ENCODE measurements at places on chromosomes 12 and 14.

GRCh38 chr14:56491299-56492285, 88.0 kb upstream of the TMEM260 start:
- DNase-seq: peak; percentile 67

DNA sequence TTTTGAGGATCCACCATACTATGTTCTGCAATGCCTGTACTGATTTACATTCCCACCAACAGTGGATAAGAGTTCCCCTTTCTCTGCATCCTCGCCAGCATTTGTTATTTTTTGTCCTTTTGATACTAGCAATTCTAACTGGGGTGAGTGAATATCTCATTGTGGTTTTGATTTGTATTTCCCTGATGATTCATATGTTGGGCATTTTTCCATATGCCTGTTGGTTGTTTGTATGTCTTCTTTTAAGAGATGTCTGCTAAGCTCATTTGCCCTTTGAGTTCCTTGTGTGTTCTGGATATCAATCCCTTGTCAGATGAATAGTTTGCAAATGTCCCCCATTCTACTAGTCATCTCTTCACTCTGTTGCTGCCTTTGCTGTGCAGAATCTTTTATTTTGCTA, 49.0 kb upstream of the MSRB3 start:
- DNase-seq: no peak

- no peak for DNase-seq
Observed at GRCh38 chr14:65132855-65133254, 30.5 kb upstream of the MAX start.

DNA sequence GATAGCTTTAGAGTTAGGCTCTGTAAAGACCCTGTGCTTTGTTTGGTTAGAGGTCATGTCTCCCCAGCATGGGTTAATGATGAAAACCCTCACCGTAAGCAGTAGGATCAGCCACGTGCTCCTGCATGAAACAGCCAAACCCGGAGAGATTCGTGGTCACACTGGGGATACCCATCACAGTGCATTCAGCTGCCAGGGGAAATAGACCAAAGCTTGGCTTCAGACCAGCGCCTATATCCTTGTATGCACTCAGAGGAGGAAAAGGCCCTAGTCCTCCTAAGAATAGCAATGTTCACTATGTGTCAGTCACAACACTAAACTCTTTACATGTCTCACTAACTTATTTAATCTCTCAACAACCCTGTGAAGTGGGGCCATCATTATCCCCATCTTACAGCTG, 16.3 kb downstream of the SPX start:
- no peak for DNase-seq

- no peak for DNase-seq
Observed at GRCh38 chr14:33529787-33530757, 420.8 kb downstream of the EGLN3 start.

GRCh38 chr14:26872515-26873361, 274.9 kb upstream of the NOVA1 start:
- DNase-seq: no peak

DNA sequence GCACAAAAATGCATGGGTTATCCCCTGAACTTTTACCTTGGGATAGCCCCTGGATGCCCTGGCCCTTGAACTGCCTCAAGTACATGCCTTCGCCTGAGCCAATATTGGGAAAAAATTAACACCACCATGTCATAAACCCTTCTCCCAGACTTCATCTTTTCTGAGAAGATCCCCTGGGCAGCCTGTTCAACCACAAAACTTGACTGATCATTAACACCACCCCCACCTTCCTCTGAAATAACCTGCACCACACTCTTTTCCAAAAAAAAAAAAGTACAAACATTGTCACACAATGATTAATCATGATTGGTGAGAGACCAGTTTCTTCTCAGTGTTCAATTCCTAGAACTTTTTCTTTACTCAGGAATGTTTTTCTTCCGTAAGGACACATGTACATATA, 217.9 kb downstream of the PAX9 start:
- DNase-seq: no peak

DNA sequence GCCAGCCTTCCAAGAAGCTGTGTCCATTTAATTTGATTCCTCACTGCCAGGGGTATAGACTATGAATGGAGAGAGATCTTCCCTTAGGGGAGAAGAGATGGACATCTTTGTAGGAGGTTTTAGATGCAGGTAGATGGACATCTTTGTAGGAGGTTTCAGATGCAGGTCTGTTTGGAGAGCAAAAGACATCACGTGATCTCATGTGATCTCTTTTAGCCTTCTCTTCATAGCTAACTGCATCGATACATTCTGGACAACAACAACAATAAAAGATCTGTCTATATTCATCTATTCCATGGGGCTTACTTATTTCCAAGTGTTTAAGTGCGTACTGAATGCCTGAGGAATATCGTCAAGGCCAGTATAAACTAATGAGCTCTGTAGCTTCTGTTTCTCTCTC, 163.2 kb downstream of the PAX9 start:
- DNase-seq: no peak

DNA sequence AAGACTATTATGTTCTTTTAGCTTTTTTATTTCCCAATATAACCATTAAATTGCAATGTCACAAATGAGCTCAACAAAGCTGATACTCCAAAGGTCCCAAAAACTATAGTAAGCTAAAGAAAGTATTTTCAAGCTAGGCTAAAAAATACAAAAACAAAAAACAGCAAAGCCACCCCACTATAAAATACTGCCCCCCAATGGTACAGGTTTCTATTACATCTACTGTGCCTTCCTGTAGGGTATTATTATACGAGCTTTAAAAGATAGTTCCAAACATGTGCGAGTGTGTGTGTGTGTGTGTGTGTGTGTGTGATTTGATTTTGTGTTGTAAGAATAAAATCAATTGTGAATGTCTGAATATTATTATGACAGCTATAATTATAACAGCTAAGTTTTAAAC, 1.1 kb downstream of the IFNG start:
- DNase-seq: peak; percentile 76

- no peak for DNase-seq
Observed at GRCh38 chr12:107663277-107663676, 22.3 kb upstream of the PWP1 start.

DNA sequence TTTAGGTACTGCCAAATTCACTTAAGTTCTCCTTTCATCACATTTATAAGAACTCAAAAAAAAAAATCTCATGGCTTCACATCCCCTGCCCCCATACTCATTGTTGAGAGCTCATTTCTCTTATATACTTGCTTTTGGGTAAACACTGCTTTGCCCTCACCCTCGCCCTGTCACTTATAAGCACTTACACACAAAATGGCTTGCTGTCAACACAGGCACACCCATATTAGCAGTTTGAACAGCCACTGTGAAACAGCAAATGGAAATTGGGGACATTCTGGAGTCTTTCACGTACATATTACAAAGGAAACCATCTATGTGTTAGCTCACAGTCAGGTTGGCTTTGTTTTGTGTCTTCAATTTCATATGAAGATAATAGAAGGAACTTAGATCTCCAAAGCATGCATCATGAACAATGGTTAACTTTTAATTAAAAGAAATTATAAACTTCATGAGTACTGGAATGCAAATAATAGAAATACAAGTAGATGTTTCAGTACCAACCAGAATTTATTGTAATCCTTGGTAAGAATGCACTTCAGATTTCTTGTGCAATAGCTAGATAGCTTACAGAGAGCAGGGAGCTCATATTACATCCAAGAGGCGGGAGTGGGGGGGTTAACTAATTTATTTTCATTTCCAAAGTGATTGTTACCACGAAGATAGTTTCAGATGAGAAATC, 272.2 kb downstream of the ALG10B start:
- no peak for DNase-seq

GRCh38 chr12:92828565-92828964, 100.5 kb downstream of the EEA1 start:
- DNase-seq: no peak

DNA sequence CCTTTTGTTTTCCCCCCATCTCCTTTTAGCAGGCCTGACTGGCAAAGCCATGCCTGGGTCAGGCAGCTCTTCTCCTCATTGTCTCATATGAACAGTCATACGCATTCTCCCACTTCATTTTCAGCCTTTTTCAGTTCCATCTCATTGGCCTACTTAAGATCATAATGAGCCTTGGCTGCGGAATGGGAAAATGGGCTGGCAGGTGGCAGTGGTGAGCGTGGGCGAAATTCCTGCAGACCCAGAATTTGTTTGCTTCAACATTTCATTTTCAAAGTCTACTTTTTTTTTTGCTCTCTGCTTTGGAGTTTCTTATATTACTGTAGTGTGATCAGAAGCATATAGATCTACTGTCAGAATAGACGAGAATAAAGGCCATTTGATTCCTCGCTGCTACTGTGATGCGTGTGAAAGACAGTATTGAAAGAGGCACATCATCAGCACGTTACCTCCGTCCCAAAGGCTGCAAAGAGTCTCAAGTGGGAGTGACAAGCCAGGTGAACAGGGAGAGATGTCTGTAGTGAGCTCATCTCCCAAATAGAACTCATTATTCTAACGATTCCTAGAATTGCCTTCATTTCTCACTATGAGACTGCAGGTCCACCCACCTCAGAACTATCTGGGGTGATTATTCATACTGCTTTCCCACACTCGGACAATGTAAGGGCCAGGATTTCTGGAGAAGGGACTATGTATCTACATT, 73.7 kb downstream of the TBK1 start:
- no peak for DNase-seq

DNA sequence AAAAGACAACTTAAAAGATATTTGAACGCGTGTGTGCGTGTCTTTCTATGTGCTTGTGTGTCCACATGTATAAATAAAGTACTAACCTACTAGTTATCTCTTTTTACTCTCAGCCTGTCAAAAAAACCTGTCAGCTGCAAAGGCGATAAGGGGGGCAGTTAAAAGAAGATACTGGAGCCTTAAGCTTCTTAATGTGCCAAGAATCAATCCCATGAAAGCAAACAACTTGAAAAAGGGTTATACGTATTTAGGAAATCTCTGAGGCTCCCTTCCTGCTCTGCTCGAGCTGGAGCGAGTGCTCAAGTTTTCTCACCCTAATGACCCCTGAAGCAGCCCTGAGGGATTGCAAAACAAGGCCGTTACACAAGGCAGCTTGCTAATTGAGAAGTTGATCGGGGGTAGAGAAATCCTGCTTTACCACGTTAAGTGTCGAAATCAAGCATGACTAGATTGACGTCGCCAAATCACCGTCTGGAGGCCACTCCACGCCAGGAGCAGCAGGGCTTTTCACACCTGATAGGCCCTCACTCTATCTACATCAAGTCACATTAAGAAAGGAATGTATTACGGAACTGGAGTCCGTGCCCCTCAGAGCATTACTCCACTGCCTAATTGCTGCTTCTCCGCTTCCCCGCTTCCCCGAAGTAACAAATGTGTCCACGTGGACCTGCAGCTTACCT, 32.4 kb downstream of the LMO3 start:
- DNase-seq: no peak

- DNase-seq: no peak
Observed at GRCh38 chr14:94696518-94696917, 73.4 kb downstream of the GSC start.

GRCh38 chr12:93777254-93777653, 100.1 kb downstream of the CRADD start:
- no peak for DNase-seq

GRCh38 chr12:3535431-3535841, 44.4 kb downstream of the PRMT8 start:
- DNase-seq: no peak

GRCh38 chr14:103186909-103187586, 63.8 kb downstream of the TNFAIP2 start:
- no peak for DNase-seq

GRCh38 chr12:13203034-13203922, 6.8 kb downstream of the EMP1 start:
- DNase-seq: no peak

GRCh38 chr14:64812412-64812811, 67.3 kb downstream of the SPTB start:
- no peak for DNase-seq

GRCh38 chr12:3242199-3242863, 165.2 kb downstream of the TSPAN9 start:
- DNase-seq: no peak

DNA sequence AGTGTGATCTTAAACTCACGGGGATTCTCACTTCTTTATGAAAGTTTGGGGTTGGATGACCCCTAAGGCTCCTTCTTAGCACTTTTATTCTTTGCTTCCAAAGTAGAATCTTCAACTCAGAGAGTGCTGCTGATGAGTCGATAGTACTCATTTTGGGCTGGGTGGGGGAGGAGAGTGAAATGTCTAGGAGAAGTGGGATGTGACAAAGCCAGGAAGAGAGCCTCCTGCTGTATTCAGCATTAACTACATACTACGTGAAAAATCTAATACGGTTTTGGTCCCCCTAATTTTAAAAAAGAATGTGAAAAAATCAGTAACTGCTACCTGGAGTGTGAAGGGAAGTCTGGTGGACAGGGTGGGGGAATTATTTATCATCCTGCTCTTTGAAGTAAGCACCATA, 148.3 kb downstream of the SAMD4A start:
- no peak for DNase-seq

DNA sequence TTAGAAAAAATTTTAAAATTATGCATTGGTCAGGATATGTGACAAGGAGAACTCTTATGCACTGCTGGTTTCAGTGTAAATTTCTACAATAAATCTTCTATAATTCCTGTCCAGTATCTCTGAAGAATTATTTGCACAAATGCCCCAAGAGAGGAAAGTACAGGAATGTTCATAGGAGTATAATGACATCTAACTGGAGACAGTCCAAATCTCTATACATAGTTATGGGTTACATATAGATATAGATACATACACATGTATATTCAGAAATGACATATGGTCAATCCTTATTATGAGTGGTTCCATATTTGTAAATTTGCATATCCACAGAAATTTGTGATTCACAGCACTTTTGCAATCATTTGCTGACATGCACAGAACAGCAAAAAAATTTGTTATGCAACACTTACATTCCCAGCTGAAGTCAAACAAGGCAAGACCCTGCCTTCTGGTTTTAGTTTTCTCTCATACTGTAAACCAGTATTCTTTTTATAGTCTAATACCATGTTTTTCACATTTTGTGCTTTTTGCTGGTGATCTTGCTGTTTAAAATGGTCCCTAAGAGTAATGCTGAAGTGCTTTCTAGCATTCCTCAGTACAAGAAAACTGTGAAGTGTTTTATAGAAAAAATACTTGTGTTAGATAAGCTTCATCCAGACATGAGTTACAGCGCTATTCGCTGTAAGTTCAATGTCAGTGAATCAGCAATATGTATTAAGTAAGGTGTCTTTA, 103.8 kb downstream of the SLC16A7 start:
- no peak for DNase-seq

DNA sequence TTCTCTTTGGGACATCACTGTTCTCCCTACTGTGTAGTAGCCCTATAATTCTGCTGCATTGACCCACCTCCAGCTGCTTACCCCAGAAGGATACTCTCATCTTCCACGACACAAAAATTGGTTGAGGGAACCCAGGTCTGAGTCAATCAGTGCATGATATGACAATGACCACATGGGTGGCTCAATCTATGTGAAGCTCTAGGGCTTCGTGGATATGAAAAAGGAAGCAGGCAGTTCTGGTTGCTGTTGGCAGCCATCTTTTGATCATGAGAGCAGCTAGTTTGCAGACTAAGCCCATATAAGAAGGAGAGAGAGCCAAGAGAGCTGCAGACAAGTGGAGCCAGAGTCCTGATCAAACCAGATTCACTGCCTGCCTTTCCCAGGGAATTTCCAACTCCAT, 57.9 kb downstream of the AVPR1A start:
- DNase-seq: no peak

- no peak for DNase-seq
Observed at GRCh38 chr12:120540445-120540844, 6.3 kb downstream of the RNF10 start.

GRCh38 chr14:90608281-90608680, 207.9 kb downstream of the TTC7B start:
- no peak for DNase-seq

GRCh38 chr14:90093942-90094595, 32.3 kb downstream of the KCNK13 start:
- no peak for DNase-seq

Measured in natural killer cell (primary cell).